ENCODE measurements at places on chromosomes 1 and 21. TPM values are rescaled to one million over a fixed set of nuclear protein-coding genes. Genes with fewer than 3 reads are reported as not detected.

Gene CD58
- 31.4 TPM for total RNA-seq

DNA sequence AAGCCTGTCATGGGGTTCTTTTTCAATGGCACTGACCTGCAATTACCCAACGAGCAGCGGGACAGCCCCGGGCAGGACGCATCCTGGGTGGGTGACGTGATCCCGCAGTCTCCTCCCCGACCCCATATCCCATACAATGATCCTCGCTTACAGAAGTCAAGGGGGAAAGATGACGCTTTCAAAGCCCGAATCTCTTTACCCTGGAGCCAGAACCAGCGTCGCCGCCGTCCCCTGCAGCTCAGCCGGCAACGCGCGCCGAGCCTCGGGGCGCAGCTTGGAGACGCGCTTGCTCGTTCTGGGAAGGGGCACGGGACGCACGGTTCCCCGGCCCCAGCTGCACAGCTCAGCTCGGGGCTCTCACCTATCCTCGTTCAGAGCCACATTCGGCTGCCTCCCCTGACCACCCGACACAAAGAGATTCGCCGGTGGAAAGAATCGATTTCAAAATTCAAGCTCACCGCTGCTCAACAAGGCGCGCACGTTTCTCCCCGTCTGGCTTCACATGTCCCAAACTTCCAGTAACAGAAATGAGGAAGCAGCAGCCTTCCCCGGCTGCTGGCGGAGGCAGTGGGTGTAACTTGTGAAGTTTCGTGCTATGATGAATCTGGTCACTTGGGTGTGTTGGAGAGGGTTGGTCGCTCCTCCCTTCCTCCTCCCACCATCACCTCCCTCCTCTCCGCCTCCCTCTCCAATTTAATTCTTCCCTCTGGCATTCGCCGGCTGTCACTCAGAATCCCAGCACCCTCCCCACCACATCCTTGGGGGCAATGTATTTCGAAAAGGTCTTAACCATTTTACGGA is at the start of gene TIAM1:
TIAM1 (minus strand) TSS at position 582 of the 801 bp plus-strand sequence. CDS start 77,289 bp downstream, outside the sequence.
- no peak for DNase-seq

DNA sequence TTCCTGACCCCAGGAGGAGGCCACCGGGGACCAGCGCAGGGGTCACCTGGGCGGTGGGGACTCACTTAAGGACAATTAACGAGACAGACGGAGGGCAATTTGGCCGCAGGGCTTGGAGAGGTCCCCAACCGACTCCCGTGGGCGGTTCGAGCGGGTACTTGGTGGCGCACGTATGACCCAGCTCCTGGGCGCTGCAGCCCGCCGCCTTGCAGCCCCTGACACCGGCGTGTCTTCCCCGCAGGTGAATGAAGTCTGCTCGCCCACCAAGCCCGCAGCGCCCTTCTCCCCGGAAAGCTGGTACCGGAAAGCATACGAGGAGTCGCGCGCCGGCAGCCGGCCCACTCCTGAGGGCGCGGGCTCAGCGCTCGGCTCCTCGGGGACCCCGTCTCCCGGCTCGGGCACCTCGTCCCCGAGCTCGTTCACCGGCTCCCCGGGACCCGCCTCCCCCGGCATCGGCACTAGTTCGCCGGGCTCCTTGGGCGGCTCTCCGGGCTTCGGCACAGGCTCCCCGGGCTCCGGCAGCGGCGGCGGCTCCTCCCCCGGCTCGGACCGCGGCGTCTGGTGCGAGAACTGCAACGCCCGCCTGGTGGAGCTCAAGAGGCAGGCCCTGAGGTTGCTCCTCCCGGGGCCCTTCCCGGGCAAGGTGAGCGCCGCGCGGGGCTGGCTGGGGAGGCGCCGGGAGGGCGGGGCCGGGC is 1.4 kb downstream of the KIF26B start:
- DNase-seq = peak; percentile 70

- DNase-seq = no peak
These were observed 8.1 kb downstream of the DPH5 start for GRCh38 chr1:101017448-101017847.

DNA sequence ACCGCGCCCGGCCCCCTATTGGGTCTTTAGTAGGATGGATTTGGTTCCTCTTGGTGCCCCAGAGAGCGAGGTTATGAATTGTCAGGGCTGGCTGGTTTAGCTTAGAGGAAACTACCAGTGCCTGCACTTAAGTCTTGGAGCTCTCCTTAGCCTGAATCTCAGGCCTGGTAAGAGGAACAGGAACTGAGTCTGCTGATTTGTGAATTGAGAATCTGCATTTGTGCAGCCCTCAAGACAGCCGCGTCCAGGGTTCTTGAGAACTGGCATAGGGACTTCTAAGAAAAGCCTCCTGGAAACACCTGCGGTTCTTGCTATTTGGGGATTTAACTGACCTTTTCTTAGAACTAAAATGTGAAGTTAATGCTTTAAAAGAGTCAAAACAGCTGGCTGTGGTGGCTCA is 1.7 kb downstream of the NECAP2 start:
- DNase-seq = no peak

- no peak for DNase-seq
These were observed 105.7 kb upstream of the KCNJ15 start for GRCh38 chr21:38151021-38151645.

GRCh38 chr1:63798284-63798683 is 24.5 kb downstream of the ROR1 start:
- no peak for DNase-seq

- no peak for DNase-seq
These were observed 10.3 kb downstream of the SLC37A1 start for GRCh38 chr21:42523941-42524340.

DNA sequence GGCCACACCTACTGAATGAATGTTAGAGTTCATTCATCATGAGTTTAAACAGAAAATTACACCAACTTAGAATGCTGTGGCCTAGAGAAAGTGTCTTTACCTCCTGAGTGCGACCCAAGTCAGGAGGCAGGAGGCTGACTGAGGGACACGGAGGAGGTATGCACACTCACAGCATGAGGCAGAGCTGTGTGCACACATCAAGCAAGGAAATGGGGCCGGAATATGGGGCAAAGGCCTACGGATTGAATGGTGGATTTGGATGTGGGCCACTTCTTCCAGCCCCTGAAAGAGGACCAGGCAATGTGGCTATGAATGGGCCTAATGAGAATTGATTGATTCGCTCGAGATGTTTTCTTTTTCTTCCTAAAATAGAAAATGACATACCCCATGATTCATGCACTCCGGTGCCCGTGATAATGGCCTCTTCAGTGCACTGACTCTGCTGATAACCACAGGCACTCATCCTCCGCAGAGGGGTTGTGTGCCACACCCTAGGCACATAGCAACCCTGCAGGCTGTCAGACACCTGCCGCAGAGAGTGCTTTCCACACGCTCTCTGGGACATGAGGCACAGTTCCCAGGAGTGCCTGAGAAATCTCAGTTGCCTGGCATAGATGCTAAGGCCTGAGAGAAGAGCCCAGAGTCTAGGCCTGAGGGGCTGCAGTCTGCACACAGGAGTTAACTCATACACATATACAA is 155.5 kb downstream of the GLUL start:
- no peak for DNase-seq

Gene RGS7
- not detected for total RNA-seq

DNA sequence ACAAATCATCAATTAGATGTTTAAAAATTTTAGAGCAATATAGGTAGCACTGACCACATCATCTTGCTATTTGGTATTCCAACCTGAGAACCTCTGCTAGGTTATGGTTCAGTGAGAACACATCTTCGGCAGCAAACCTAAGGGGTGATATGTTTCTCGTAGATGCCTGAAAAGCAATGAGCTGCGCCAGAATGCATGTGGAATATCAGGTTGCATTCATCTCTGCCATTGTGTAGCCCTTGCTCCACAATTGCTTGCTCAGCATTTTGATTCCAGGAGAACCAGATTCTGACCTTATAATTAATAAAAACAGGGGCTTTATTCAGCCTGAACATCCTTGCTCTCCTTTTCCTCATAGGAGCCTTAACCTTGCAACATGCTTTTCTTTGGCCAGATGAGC is 408.1 kb downstream of the USH2A start:
- no peak for DNase-seq

DNA sequence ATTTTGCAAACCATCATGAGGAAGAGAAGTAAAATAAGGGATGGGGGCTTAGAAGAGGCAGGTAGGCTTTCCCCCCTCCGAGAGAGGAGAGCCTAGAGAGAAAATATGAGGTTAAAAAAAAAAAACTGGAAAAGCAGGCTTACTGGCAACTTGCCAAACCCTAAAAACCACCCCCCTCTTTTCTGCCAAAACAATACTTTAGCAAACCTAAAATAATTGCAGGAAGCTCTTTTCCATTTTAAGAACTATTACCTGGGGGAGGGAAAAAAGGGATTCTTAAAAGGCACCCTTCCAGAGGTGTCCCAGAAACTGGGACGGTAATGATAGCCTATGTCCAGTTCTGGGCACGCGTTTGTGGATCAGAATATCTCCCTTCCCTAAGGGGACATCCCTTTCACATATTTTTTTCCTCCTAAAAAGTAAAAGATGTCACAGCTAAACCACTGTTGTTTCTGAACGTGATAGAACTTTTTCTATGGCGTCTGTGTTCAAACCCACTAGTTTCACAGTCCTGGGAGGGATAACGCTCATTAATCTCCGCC is 1.1 kb upstream of the NFIA start:
- DNase-seq = no peak

DNA sequence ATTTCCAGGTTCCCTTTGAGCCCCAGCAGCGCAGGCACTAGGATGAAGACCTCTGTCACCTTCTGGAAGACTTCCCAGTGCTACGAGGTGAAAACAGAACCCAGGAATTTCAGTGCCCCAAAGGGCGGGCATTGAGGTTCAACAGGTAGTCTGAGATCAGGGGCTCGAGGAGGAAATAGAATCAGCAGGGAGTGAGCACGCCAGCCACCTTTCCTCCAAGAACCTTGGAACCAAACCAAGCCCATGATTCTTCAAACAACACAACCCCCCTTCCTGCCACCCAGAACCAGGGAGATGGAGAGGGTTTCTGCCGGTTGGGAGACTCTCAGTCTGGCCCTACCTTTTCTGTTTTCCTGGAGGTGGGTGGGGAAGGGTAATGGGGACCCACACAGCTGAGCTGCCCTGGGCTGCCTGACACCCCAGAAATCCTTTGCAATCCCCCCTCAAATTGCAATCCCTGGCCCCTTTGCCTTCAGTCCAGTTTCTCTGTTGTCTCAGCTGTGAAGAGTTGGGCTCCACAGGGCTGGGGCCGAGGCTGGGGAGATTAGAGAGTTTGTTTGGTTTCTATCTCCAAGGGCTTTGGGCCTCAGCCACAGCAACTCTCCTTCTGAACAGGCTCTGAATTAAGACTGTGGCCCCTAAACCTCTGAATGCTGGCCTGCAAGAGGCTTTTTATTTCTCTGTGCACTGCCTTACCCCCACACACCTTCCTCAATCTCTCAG is 11.9 kb downstream of the SLC41A1 start:
- no peak for DNase-seq

- no peak for DNase-seq
These were observed 29.8 kb downstream of the CD48 start for GRCh38 chr1:160681891-160682140.
